ENCODE measurements at places on chromosomes 3 and 15.

DNA sequence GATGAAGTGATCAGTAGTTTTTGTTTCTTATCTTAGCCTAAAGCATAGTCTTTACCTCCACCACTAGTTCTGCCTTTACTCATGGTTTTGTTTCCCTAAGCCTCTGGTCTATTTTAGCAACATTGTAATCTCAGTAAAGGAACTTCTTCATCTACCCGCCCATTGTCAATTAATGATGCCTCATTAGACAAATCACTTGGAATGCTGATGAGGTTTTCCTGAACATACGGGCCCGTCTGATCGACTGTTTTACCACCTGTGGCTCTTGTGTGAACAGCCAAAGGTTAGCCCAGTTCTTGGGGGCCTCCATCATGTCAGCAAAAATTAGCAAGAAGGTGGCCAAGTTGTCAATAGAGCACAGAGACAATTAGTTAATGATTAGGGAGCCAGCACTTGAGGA is 470.1 kb upstream of the ARRDC4 start:
- no peak for DNase-seq

DNA sequence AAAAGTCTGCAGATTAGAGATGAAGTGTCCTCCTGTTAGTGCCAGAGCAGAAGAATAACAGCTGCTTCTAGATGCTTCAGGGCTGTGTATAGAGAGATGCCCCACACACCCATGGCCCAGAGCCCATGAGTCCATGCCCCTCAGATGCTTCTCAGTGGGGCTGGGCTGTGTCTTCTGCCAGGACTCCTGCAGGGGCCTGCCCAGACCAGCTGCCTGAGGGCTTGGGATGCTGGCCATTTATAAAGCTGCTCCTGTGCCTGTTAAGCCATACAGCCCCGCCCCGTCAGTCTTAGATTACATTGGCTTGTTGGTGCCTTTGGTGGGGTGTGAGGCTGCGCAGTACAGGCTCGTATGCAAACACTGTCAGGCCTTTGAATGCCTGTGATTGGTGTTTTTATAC is 318.0 kb upstream of the CTDSPL start:
- no peak for DNase-seq

GRCh38 chr3:134495980-134496379 is 10.1 kb downstream of the CEP63 start:
- no peak for DNase-seq

GRCh38 chr3:58004973-58005372 is 3.2 kb upstream of the FLNB start:
- DNase-seq, result no peak

DNA sequence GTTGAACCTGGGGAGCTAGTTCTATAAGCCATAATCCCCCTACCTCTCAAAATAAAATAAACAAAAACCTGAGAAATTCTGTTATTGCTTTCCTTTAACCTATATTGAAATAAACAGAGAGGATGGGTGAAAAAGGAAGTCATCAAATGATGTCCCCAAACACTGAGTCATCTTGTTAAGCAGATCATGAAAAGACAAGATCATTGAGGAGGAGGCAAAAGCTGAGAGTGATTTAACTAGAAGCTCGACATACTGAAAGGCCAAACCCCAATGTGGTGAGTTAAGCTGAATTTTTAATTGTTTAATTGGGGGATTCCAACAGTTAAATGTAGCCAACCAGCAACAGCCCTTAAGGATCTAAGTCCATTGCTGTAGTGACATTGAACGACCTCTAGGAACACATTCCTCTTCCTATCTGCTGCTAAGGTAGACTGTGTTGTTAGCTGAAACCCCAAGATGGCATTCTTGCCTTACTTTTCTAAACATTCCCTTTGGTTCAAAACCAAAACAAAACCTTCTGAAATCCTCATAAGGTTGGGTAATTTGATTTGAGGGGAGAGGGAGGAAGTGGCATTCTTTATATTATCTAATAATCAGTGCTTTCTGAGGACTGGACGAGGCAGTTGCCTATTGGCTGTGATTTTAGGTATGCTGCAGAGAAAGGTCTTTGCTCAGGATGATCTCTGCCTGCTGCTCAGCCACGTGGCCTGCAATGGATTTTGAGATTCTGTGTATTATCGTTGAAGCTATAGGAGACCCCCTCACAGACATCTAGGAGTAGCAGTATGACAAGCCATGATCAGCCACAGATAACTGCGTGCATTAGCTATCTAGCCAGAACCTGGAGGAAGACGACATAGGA is 62.7 kb upstream of the BNIP2 start:
- no peak for DNase-seq

GRCh38 chr3:182487611-182488010 is 305.7 kb upstream of the ATP11B start:
- no peak for DNase-seq

GRCh38 chr3:123926396-123926795 is 34.6 kb downstream of the CCDC14 start:
- DNase-seq, result no peak

DNA sequence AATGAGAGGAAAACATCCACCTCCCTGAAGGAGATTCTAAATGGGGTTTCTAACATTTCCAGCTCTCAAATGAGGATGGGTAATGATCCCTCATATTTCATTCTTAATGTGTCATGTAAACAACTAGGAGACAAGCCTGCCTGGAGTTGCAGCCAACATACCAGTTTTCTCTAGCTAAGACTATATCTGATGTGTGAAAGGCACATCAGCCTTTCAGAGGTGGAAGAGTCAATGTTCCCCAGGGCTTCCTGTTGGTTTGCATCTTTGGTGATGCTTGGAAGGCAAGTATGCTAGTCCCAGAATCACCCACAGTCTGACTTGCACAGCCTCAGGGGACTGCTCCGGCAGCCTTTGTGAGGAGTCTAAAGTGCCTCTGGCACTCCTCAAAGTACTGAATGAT is 921.2 kb downstream of the SQOR start:
- DNase-seq, result no peak

- DNase-seq, result no peak
Observed at GRCh38 chr15:43463507-43463906, 29.4 kb downstream of the TP53BP1 start.

GRCh38 chr15:93852761-93853160 is 378.6 kb upstream of the MCTP2 start:
- no peak for DNase-seq

GRCh38 chr15:59420986-59421618 is 16.9 kb upstream of the FAM81A start:
- no peak for DNase-seq

All from stimulated activated CD8-positive, alpha-beta memory T cell treated with anti-CD3 and anti-CD28 coated beads, Interleukin-15, amount 100 ng/mL, for 4 hours (primary cell).